ENCODE measurements at places on chromosomes 11 and 22.

GRCh38 chr11:76234416-76235232 lies 28.3 kb upstream of the WNT11 start:
- peak; percentile 80 for DNase-seq

DNA sequence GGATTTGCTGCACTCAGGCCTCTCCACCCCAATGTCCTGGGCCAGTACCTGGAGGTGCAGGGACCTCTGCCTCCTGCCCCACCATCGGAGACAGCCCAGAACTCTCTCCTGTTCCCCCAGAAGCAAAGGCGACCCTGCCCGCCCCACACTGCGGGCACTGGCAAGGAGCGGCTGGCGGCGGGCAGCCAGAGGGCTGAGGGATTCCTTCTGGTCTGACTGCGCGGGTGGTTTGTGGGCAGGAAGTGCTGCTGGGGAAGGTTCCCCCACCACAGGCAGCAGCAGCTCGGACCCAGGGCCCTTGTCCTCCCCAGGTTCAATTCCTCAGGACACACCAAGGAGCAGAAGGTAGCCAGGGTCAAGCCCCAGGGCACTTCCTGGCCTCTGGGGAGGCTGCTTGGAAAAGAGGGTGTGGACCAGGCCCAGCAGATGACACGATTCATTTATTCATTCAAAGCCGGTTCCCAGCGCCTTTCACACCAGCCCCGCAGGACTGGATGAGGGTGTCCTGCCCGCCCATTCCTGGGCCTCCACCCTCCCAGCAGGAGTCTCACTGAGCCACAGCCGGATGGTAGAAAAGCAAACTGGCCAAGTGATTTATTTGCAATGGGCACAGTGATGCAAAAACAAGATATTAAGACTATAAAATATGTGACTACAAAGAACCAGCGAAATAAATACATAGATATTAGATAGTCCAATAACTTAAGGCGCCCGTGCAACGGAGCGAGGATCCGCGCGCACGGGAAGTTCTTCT lies 1.2 kb downstream of the PHLDA2 start:
- DNase-seq = no peak

DNA sequence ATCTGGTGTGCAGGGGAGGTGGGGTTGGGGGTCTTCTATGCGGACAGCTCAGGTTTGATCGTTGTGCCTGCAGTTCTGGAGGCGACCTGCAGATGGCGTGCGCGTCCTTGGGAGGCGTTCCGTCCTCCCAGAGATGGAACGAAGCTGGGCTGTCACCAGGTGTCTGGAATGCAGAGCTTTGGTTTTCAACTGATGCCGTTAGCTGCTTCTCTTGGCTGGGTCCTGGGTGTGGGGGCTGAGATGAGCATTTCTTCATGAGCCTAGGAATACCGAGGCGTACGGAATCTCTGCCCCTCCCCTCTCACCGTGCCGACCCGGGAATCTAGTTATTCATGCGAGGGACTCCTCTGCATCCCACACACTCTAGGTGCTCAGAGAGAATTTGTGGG lies 98.6 kb downstream of the CEP164 start:
- peak; percentile 69 for DNase-seq

DNA sequence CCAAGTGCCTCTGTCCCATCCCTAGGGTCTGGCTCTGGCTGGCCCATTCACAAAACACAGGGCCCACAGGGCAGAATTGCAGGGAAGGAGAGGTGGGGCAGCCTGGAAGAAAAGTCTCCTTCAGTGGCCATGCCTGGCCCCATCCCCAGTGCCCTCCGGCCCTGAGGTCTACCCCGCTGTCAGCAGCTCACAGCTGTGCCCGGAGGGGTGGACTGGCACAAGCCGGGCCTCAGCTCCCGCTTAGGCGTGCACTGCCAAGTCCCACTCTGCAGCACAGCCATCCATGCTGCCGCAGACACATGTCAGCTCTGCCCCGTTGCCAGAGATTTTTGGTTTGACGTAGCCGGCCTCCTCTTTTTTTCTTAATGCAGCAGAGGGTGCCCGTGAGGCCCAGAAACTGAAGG lies 3.9 kb upstream of the SCN2B start:
- DNase-seq = peak; percentile 78

DNA sequence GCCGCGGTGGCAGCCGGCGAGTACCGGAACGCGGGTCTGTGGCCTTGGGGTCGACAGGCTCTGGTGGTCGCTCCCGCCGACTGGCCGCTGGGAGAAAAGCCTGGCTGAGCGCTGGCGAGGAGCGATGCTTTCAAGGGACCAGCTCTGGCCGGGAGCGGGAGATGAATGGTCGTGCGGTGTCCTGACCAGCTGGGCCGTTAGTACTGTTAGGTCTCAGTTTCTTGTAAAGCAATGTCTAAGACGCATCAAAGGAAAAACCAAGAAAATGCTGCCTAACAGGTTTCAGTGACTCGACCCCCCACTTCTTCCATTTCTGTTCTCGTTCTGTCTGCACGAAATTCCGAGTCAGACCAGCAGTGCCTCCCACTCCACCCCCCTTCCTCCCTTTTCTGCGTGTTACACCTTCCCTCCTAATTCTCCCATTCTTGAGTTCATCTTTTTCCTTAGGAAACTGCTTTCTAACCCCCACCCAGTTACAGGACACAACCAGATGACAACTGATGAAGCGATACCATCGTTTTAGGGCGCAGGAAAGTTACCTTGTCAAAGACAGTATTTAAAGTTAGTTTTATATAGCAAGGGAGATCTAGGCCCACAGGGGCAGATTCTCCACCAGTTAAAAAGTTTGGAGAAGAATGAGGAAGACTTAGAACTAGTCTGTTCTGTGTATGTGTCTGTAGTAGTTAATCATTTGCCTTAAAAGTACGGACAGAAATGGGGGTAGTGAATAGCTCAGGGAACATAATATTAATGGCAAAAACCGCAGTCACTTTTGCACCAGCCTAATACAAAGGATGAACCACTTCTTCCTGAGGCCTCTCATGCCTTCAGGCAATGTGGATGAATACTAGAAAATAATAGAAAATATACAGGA lies 1.0 kb downstream of the CUL5 start:
- DNase-seq = peak; percentile 28

DNA sequence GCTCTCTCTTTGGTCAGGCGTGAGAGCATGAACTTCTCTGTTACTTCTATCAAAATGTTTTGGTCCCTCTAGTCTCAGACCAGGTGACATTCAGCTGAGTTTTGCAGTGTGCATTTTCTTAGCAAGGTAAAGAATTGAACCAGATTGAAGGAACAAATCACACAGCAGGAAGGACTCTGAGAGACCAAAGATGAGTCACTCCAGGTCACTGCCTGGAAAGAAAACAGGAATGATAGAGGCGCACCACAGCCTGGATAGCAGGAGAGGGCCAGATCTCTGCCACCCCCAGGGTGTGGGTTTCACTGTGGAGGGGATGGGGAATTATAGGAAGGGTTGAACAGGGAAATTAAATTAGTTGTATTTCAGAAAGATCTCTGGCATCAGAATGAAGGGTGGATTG lies 788.3 kb downstream of the NTM start:
- no peak for DNase-seq

- DNase-seq = no peak
These were observed 150.1 kb downstream of the MN1 start for GRCh38 chr22:27651486-27651885.

DNA sequence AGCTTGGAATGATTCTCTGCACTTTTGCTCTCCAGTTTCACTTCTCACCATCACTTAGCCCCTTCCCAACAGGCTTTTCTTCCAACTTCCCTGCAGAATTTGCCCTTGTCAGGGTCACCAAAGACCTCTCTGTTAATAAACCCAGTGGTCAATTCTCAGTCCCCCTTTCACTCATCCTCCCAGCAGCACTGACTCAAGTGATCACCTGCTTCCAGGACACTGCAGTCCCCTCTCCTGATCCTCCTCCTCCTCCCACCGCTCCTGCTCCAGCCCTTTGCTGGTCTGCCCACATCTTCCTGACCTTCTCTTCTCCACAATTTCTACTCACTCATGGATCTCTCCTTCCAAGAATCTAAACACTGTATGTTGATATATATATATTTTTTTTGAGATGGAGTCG lies 57.9 kb downstream of the SHISAL1 start:
- DNase-seq = no peak

DNA sequence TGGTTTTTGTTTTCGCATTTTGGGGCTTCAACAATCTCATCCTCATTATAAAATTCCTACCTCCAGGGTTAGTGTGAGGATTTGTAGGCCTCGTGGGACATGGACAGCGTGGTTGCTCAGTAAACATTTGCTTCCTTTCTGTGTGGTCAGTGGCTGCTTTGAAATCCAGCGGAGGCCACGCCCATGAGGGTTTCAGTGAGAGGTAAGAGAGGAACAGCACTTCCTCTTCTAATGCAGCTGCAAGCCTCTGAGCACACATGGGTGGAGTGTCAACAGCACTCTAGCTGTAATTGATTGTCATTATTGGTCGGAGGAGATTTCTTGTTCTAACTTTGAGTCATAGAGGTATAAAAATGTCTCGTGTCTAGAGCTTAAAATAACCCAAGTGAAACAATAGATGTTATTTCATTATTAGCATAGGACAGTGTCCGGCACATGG lies 6.0 kb upstream of the ARHGAP42 start:
- peak; percentile 93 for DNase-seq

DNA sequence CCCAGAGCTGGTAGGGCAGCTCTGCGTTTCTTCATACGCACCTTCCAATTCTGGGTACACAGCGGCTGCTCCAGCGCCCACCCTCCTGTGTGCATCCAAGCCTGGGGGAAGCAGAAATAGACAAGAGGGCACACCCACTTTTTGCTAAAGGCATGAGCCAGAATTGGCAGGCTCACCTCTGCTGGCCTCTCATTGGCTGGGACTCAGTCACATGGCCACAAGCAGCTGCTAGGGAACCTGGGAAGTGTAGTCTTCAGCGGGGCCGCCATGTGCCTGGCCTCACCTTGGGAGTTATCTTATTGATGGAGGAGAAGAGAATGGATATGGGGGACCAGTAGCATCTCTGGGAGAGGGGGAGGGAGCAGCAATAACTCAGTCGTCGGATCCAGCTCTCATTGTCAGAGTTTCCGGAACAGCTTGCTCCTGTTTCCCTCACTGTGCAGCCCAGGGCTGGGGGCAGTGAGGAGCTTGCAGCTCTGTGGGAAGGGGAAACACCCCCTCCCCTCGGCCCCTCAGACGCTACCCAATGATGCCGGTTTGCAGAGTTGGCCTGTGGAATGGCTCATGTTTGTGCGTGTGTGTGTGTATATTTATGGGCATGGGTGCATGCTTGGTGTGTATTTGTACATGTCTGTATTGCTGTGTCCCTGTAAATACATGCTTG lies 11.8 kb upstream of the MIEF1 start:
- peak; percentile 93 for DNase-seq

DNA sequence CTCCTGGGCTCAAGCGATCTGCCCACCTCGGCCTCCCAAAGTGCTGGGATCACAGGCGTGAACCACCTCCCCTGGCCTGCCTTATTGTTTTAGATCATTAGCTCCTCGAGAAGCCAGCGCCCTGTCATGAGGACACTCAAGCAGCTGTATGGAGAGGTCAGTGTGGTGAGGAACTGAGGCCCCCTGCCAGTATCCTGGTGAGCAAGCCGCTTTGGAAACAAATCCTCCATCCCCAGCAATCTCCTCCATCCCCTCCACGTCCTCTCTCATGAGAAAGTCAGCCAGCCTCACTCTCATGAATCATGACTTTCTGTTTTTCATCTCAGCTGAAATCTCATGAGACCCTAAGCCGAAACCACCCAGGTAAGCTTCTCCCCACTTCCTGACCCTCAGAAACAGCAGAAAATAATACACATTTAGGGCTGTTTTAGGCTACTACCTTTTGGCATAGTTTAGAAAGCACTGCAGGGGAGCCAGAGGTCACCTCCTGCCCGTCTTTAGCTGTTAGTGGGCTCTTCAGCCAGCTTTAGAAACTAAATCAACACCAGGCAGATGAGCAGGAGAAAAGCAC lies 56.0 kb downstream of the CTTN start:
- no peak for DNase-seq

DNA sequence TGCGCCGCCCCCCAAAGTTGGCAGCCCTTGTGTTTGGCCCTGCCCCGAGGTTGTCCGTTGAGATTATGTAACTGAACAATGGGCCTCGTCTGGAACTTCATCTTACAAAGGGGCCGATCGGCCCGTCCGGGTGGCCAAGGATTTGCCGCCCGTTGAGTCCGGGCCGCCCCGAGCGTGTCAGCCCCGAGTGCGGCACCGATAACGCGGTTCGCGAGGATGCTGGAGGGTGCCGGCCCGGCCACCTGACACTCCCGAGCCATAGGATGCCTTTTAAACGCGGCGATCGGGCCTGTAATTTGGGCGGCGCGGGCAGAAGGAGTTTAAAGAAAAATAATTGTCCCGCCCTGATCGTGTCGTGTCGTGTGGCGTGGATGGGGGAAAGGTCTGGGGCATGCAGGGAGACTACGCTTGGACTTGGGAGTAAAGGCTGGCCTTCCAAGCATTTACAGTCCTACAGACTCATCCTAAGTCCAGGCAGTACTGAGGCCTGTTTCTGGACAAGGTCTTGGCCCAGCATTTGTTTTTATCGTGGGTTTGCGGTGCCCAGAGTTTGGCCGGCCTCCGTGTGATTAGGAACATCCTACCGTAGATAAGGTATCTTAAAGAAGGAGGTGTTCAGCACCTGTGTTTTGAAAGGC lies 1.3 kb downstream of the WEE1 start:
- DNase-seq = peak; percentile 41

GRCh38 chr22:35376728-35377472 lies 4.0 kb upstream of the HMOX1 start:
- peak; percentile 70 for DNase-seq

- no peak for DNase-seq
These were observed 88.3 kb downstream of the BDNF start for GRCh38 chr11:27611947-27612455.

DNA sequence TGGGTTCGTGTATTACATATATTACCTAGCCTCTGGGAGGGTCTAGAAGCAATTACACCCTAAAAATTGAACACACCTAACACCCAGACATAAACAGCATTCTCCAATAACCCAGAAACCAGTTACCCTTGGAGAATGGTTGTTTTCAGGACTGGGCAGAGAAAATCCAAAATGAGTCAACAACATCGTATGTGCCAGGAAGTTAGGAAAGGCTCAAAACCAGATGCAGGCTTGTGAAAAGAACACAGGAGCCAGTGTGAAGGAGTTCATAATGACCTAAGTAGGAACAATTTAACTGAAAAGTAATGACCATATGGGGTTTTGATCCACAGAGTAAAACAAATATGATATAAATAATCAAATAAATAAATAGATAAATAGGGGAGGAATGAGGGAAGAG lies 5.1 kb upstream of the CLPB start:
- DNase-seq = no peak

DNA sequence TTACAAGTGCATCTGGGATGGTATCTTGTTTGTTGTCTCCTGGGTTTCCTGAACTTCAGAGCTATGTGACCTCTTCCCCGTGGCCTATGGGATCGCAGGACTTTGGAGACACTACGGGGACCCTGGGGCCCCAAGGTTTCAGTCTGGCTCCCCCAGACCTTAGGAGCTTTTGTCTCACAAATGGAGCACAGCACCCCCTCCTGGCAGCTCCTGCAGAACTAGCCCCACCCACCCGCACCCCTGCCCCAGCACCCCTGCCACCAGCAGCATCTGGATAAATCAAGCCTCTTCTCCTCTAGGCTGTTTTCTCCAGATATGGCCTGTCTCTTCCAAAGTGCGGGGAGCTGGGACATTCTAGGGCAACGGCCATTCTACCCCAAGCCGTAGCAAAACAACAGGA lies 10.4 kb downstream of the RCOR2 start:
- DNase-seq = peak; percentile 45

GRCh38 chr11:61069427-61069826 lies 32.9 kb upstream of the CD5 start:
- no peak for DNase-seq

- DNase-seq = no peak
These were observed 261.3 kb upstream of the ARHGAP20 start for GRCh38 chr11:110973401-110973980.
